NCI-H1092 treated with DMSO at 0.1 percent for 48 hours (cell line): ENCODE measurements at places on chromosomes 4 and X.

DNA sequence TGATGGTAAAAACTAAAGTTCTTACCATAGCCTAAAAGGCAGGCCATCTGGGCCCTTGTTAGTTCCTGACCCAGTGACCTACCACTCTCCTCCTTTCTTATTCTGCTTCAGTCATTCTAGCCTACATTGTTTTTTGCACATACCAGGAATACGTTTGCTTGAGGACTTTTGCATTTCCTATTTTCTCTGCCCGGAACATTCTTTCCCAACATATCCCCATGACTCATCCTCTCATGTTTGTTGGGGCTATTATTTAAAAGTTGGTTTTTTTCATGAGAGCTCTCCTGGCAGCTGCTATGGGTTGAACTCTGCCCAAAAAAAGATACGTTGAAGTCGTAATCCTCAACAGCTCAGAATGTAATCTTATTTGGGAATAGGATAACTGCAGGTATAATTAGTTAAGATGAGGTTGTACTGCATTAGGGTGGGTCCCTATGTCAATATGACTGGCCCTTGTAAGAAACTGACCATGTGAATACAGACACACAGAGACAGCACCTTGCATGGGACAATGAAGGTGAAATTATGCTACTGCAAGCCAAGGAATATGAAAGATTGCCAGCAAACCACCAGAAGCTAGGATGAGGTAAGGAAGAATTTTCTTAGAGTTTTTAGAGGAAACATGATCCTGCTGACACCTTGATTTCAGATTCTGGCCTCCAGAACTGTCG, 138.3 kb upstream of the PDHA2 start:
- no peak for DNase-seq

- DNase-seq = no peak
Measured at GRCh38 chr4:37389366-37389765, 144.8 kb downstream of the NWD2 start.

- DNase-seq = no peak
Measured at GRCh38 chrX:2391869-2392606, 108.7 kb downstream of the DHRSX start.

- no peak for DNase-seq
Measured at GRCh38 chr4:80767944-80768343, 262.6 kb upstream of the BMP3 start.

DNA sequence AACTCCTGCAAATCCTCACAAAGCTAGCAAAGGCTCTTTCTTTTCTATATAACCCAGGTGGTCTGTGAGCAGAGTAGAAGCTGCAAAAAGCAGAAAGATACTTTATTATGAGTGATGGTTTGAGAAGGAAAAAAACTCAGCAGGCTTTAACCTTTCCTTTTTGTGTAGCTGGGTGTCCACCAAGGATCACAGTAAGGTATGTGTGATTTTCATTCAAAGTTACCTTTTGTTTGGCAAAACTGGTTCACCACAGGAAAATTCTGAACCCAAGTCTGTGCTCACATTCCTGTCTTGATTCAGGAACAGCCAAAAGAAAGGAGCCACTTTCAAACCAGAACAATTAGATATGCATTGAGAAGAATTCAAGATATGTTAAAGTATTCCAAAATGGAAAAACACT, 35.7 kb downstream of the FRAS1 start:
- no peak for DNase-seq

DNA sequence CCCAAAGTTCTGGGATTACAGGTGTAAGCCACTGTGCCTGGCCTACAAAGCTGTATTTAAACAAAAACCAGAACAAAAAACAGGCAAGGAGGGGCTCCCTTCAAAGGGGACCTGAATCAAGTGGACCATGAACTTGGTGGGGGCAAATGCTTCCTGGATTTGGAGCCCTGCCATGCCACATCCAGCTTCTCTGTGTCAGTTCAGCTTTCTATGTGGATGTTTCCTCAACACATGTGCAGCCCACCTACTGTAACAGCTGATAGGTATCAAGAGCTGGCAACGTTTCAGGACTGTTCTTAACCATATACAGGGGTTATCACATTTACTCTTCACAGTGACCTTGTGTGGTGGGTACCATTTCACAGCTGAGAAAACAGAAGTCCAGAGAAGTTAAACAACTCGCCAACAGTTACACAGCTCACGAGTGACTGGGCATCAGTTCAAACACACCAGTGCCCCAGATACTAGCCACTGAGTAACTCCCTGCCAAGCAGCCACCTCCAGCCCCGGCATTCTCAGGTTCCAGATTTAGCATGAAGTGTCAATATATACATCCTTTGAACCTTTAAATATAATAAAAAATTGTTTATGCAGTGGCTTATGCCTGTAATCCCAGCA, 7.5 kb downstream of the GPR143 start:
- peak; percentile 4 for DNase-seq

DNA sequence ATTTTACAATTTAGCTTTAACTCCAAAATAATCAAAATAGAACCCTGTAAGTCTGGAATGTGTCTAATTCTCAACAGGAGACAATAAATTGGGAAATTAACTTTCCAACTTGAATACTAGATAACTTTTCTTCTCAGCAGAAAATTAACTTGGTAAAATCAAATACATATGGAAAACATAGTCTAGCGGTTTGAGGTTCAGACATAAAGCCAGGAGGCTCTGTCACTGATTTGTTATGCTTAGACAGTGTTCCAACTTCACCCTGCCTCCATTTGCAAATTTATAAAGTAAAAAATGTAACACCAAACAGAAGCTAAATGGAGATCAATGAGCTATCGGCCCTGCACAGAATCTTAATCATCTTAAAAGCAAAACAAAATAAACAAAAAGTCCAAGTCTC, 46.3 kb downstream of the TBCK start:
- no peak for DNase-seq

- DNase-seq = no peak
Measured at GRCh38 chr4:23737571-23737970, 152.3 kb downstream of the PPARGC1A start.

GRCh38 chr4:76002176-76002575, 5.1 kb downstream of the CXCL9 start:
- no peak for DNase-seq
